Fibroblast of villous mesenchyme (primary cell): ENCODE measurements at places on chromosomes 6 and 20.

- DNase-seq = peak; percentile 24
Measured at GRCh38 chr20:16732506-16733152, 2.8 kb downstream of the SNRPB2 start.

DNA sequence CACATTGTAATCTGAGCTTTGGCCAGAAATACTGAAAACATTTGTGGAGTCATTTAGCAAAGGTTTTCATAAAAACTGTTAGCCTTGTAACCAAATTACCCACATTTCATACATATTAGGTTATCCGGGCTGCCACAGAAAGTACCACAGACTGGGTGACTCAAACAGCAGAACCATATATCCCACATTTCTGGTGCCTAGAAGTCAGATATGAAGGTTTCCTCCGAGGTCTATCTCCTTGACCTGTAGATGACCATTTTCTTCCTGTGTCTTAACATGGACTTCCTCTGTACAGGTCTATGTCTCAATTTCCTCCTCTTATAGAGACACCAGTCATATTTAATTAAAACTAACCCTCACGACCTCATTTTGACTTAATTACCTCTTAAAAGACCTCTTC is 49.5 kb upstream of the SMIM28 start:
- no peak for DNase-seq

GRCh38 chr20:40958598-40958997 is 70.0 kb upstream of the TOP1 start:
- no peak for DNase-seq

DNA sequence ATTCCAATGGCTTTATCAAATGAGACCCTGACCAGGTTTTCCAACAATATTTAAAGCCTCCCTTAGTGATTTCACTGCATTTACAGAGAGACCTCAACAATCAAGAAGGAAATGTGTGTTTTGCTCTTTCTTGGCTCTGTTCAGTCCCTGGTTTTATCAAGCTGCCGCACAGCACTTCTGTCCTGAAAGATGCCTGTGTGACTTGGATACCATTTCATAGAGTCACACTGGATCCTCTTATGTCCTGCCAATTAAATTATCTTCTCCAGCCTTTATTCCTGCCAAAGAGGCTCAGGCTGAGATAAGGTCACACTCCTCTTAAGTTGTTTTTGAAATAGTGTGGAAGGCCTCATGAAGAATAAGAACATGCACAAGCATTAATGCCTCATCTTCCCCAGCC is 197.0 kb upstream of the RNF217 start:
- no peak for DNase-seq
